ENCODE measurements at places on chromosomes 3 and 15. TPM values are rescaled to one million over a fixed set of nuclear protein-coding genes. Genes with fewer than 3 reads are reported as not detected.

DNA sequence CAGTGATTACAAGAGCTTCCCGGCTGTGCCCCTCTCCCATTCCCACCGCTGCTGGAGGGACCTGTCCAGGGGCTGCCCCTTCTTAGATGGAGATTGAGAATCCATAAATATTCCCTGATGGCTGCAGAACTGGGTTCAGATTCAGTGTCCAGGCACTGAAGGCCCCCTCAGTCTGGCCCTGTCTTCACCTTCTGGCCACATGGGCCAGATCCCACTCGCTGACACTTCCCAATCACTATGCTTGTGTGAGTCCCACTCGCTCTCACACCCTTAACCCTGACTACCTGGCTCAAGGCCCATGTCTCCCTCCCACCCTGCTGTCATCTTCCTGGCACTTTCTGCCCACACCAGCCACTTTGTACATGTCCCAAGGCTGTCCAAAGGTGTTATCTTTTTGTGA lies 15.5 kb upstream of the MRPS22 start:
- DNase-seq = no peak

The MORC1 gene
- 0.54 TPM for total RNA-seq

DNA sequence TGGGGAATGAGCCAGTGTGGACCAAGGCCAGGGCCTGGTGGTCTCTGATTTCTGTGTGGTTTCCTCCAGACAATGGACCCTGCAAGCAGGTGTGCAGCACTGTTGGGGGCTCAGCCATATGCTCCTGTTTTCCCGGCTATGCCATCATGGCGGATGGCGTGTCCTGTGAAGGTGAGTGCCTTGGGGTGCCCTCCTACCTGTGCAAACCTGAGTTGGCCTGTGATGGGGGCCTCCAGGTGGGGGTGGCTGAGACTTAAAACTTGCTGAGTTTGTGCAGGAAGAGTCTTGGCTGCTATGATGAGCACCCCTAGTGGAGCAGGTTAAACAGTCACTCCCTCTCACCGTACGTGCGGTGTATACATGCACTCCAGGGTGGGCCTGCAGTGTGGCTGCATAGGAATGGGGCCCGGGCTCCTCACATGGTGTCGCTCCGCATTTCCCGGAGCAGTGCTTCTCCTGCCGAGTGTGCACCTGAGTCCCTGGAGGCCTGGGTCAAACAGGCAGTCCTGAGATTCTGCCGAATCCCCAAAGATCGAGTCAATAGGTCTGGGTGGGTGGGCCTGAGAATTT lies 70.8 kb downstream of the FBLN2 start:
- DNase-seq = no peak

The CFAP91 gene
- total RNA-seq = not detected

DNA sequence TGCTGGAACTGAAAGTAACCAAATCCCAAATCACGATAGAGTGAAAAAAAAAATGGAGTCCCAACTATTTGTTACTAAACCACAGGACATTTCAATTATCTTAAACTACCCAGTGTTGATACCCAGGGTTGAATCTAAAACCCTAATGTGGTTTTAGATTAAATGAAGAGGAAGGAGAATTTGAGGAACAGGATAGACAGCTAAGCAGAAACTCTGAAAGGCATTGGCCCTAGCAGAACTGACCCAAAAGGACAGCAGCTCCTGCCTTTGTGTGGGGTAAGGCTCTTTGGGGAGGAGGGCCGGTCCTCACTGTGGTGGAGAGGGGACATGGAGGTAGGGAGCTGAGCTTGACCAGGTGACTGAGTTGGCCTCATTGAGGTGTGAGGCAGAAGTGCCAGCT lies 30.7 kb upstream of the SNRK start:
- no peak for DNase-seq

The MAP3K13 gene
- 49.6 TPM for total RNA-seq

DNA sequence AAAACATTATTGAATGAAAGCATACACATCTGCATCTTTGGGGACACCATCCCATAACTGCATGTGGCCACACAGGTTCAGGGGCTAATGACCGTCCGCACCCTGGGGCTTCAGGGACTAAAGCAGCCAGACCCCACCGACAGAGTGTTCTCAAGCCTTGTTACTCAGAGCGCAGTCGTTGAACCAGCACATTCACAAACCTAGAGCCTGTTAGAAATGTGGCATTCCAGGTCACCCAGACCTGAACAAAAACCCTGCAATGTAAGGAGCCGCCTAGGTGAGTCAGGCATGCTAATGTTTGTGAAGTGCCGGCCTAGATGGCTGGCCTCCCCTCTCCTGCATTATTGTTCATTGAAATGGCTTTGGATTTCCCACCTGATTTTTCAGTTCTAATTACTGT lies 52.3 kb upstream of the HACD2 start:
- DNase-seq = no peak

DNA sequence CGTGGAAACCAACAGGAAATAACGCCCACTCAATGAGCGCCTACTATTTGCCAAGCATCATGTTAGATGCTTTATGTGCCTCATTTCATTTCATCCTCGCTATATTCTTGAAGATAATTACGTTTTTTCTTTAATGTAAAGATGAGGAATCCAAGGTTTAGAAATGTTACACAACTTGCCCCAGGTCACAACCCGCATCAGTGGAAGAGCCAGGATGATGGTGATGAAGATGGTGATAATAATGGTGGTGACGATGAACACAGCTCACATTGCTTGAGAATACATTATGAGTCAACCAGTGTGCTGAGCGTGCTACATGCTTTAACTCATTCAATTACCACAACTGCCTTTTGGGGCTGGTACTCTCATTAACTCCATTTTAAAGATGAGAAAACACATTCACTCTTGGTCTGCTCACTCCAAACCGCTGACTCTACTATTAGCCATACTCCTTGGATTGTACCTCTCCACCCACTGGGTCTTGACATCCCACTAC lies 21.5 kb upstream of the MYO1E start:
- no peak for DNase-seq

DNA sequence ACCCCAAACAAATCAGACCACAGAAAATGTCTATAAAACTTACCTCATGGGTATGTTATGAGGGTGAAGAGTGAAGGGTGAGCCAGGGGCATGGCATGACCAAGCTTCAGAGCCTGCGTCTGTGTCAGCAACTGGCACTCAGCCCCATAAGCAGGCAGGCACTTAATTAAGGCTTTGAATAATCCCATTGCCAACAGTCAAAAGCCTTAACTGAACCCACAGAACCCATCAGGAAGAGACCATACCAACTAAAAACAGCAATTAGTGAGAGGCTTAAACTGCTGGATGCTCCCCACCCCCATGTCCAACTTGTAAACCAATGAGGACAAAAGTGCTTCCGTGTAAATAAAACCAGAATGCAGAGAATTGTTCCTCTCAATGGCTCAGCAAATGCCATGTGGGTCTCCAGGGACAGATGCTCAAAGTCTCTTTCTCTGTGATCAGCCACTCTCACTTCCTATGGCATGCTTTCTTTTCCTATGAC lies 126.0 kb downstream of the MYLK start:
- DNase-seq = no peak

GRCh38 chr3:194373899-194374298 lies 4.4 kb upstream of the LRRC15 start:
- no peak for DNase-seq

DNA sequence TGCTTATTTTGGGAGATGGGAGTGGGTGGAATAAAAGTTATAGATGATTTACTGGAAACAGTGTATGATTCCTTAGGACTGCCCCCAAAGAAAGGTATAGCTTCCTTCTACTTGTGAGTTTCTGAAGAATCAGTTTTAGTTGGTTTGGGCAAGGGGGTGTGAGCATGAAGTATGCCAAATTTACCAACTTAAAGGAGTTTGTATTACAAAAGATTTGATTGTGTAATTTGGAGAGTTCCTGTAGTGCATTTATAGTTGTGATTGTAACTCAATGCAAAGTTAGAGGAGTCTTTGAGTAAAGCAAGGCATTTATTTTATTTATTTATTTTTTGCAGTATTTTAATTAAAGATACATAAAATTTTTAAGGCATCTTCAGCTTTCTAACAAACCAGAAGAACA lies 42.8 kb downstream of the TSC22D2 start:
- DNase-seq = no peak

DNA sequence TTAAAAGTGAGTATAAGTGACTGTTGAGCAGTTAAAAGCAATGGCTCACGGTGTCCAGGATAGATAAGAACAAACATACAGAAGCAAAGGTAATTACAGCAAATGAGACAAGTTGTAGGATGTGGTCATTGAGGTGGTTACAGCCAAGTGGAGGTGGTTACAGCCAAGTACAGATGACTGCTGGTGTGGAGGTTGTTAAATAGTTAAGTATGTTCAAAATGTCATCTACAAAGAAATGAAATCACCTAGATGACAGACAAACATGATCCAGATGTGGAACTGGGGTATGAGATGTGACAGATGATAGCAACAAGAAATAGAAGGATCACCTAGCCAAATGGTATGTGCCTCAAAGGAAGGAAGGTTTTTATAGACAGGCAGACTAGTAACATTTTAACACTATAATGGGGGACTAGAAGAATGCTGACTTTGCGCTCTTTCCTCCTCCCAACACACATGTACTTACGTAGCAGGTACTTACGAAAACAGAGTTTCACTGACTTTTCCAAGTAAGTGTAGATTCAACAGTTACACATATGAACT lies 6.8 kb upstream of the ANKRD28 start:
- no peak for DNase-seq

The CYP1A1 gene
- not detected for total RNA-seq

The SLC28A1 gene
- total RNA-seq = 111 TPM

DNA sequence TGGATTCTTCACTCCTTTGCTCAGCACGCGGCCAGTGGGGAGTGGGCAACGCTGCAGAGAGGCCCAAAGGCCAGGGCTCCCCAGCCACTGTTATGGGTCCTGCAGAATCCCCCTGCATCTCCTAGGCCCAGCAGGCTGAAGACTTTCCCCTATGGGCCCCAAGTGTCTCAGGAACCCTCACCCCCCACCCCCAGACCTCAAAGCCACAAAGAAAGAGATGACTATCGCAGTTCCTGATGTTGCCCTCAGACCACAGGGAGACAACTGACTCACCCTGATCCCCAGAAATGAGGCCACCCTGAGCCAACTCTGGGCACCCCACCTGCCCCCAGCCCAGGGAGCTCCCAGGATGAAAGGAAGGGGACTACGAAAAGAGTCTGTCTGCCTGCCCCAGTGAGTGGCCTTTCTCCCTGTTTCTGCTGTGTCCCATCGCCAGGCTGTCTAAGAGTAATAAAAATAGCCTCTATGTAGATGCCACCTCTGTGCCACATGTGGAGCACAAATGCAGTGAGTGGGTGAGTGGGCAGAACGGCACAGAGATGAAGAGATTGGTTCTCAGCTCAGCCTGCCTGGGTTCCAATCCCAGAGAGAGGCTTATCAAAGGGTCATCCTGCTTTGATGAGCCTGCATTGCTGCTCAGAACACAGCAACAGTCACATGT lies 283.0 kb downstream of the UACA start:
- DNase-seq = peak; percentile 49

DNA sequence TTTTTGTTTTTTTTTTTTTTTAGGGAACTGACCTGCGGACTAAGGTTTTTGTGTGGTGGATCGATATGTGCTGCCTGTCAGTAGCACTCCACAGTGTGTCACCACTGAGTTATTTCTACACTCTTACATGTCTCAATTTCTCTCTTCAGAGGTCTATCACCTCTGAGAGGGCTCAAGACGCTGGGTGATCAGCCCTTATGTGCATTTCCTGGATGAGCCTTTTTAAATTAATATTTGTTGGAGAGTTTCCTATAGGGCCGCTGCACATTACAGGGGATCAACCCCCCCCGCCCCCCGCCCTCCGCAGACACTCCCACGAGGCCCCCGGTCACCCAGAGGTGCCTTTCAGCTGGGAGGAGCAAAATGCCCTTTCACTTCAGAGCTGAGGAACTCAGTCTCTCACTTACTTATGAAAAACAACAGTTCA lies 34.5 kb upstream of the AP4E1 start:
- no peak for DNase-seq

The C2CD4A gene
- not detected for total RNA-seq

DNA sequence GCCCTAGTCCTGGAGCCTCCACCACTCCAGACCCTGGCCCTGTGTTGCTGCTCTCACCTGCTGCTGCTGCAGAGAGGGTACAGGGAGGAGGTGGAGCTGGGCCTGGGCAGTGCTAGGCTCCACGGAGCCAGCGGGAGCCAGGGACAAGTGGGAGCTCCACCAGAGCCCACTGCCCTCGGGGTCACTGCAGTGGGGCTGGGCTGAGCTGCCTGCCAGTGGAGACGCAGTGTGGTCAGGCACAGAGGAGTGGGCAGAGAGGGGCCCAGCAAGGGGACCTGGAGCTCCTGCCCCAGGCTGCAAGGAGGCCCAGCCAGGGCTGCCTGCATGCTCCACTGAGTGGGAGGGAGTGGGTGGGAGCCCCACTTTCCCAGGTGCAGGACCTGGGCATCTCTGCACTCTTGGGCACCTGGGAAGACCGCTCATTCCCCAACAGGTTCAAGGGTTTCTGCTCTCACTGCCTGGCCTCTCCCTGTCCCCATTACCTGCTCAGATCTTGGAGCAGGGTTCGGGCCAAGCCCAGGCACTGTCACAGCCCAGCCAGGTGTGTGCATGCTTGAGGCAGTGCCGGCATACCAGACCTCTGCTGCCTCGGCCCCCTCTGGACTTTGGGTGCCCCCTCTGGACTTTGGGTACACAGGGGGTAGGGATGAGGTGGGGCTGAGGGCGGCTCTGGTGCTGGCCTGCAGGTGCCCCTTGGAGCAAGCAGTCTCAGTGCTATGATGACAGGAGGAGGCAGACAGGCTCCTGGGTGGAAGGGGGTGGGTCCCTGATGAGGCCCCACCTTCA lies 308.0 kb downstream of the DOCK3 start:
- no peak for DNase-seq

DNA sequence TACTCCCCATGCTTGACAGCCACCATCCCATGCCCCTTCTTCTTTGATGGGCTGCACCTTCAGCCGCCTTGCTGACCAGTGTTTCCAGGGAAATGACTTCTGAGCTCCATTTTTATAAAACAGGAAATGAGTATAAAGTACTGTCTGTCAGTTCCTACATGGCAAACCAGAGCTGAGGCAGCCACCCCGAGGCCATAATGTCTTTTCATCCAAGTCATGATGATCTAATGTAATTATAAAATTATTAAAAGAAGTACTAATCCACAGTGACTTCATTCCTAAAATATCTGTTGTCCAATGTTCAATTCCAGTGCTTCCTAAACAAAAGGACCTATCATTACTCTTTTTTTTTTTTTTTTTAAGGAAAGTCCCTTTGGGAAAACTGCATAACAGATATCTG lies 75.2 kb upstream of the HERC1 start:
- no peak for DNase-seq

DNA sequence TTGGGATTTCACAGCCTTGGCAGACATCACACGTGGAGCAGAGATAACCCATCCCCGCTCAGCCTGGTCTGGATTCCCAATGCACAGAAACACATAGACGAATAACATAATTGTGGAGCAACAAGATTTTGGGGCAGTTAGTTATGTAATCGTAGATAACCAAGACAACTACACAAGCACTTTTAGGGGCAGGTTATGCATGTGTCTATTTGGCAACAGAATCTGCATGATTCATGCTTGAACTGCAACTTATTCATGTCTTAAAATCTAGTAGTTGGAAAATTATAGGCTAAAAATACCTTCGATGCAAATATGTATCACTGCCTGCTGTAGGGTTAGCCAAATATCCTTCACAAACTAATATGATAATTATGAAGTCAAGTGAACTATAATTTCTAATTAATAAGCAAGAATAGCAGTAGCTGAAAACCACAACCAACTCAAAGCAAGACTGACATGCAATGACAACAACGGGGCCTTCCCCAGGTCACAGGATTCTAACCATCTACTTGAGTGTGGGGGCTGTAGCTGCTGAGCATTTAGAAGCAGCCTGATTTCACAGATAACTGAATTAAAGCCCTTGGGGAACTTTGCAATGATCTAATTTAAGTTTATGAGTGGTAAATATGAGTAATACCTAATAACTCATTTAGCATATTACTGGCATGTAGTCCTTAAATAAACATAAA lies 31.1 kb downstream of the DGKG start:
- no peak for DNase-seq

- DNase-seq = no peak
Observed at GRCh38 chr3:100457811-100458210, 34.6 kb upstream of the TMEM45A start.
